ENCODE measurements at places on chromosomes 7 and 10. TPM values are rescaled to one million over a fixed set of nuclear protein-coding genes. Genes with fewer than 3 reads are reported as not detected.

CYP3A7 gene
- not detected for total RNA-seq

CPA2 gene
- 0.16 TPM for total RNA-seq

DNA sequence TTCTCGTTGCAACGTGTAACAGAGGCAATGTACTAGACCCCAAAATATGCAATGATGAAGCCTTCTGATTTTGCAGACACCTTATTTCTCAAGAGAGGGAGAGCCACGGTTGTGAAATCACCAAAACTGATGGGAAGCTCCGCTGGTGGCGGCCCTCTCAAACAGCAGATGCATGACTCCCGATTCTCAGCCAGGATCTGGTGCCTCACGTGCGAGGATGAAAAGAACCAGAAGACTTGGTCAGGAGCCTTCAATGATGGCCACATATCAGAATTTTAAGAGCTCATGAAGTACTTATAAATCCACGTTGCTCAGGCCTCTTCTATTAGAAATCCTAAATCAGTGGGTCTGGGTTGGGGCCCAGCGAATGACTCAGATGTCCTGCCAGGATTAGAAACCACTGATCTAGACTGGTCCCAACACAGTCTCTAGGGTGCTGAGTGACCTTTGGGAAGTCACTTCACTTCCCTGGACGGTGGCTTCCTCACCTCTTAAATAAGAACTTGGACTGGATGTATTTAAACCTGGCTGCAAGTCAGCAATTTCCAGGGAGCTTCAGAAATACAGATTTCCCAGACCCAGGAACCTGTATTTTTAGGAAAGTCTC is 41.9 kb upstream of the FAM180A start:
- H3K27ac ChIP-seq = no peak overlapping the region
- H3K36me3 ChIP-seq = no peaks in the 10 kb centered on the region
- no peak overlapping the region for H3K4me3 ChIP-seq
- DNase-seq = no peak
- no peaks in the 10 kb centered on the region for H3K4me1 ChIP-seq

DNA sequence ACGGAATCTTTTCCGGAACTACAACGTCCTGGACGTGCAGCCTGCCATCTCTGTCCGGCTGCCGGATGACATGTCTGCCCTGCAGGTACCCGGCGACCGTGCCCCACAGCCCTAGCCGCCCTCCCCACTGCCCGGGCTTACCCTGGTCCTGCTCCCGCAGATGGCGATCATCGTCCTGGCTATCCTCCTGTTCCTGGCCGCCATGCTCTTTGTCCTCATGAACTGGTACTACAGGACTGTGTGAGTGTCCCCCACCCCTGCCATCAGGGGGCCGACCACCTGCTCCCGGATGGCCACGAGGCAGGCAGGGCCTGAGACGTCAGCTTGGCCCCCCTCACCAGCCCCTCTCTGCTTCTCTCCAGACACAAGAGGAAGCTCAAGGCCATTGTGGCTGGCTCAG is 38.0 kb upstream of the VSIR start:
- no peak for DNase-seq
- no peak overlapping the region for H3K4me3 ChIP-seq
- no peaks in the 10 kb centered on the region for H3K4me1 ChIP-seq
- H3K27ac ChIP-seq = no peak overlapping the region
- no peaks in the 10 kb centered on the region for H3K27me3 ChIP-seq

CTAGE4 gene
- total RNA-seq = 0.90 TPM

DNA sequence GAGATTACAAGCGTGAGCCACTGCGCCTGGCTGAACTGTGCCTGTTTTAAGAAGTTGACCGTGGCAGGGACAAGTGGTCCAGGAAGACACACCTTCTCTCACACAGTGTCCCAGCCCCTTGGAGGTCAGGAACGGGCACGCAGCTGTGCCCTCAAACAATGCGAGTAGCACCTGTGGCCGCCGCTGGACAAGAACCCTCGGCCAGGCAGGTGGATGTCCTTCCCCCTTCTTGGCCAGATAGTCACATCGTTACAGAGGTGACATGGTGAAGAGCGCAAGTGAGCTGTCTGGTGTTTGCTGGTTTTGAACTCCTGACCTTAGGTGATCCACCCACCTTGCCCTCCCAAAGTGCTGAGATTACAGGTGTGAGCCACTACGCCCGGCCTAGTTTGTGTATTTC is 8.8 kb downstream of the ZFAND2A start:
- DNase-seq = no peak
- no peak overlapping the region for H3K27ac ChIP-seq
- peaks cover 11% of the 10 kb centered on the region for H3K36me3 ChIP-seq

PNLIPRP3 gene
- not detected for total RNA-seq

Data from activated naive CD8-positive, alpha-beta T cell treated with anti-CD3 and anti-CD28 coated beads for 36 hours (primary cell).